ENCODE measurements at places on chromosomes 4 and X.

- no peak for DNase-seq
These were observed 82.4 kb upstream of the PACRGL start for GRCh38 chr4:20617678-20618396.

DNA sequence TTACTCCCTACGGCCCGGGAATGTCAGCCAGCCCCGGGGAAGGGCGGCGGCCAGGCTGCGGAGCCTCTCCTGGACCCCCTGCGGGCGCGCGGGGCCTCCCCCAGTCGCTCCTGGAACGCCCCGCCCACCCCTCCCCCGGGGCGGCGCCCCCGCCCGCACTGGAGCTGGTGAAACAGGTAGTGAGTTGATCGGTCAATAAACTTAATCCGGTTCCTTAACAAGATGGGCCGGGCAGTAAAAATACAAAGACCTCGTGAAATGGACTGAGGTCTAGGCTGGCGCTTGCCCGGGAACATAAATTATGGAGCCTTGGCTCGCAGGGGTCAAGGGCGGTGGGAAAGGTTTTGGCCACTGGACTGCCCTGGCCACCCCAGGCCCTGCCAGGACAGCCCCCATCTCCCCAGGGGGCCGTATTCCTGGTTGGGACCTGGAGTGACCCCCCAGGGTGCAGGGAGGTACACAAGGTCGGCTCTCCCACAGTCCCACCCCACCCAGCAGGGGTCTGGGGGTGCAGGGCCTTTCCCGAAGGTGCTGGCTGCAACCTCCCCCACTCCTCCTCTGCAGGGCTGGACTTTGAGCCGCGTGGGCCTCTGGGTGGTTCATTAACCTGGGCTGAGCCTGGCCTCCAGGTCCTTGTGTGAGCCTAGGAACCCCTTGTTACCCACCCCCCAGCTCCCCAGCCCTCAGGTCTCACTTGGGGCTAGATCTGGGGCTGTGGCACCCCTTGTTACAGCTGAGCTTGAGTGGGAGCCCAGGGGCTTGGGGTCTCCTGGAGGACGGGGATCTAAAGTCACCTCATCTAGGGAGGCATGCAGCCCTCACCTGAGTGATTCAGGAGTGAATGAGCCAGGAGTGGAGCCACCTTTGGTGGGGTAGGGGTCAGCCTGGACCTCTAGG is 2.5 kb downstream of the FGFR3 start:
- DNase-seq = no peak

- no peak for DNase-seq
These were observed 29.7 kb upstream of the LCORL start for GRCh38 chr4:18051281-18051680.

DNA sequence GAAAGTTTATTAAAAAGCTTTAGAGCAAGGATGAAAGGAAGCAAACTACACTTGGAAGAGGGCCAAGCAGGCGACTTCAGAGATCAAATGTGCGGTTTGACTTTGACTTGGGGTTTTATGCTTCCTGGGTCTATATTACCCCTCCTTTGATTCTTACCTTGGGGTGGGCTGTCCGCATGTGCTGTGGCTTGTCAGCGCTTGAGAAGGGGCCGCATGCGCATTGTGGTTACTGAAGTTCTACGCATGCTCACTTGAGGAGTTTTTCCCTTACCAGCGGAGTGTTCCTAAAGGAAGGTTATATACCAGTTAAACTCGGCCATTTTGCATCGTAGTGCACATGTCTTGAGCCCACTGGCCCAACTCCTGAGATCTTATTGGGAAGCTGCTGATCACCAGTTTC is 9.9 kb downstream of the ZNF157 start:
- peak; percentile 29 for DNase-seq

GRCh38 chrX:2145692-2146367 is 354.9 kb downstream of the DHRSX start:
- no peak for DNase-seq

- no peak for DNase-seq
These were observed 519.5 kb downstream of the BCOR start for GRCh38 chrX:39577985-39578869.

DNA sequence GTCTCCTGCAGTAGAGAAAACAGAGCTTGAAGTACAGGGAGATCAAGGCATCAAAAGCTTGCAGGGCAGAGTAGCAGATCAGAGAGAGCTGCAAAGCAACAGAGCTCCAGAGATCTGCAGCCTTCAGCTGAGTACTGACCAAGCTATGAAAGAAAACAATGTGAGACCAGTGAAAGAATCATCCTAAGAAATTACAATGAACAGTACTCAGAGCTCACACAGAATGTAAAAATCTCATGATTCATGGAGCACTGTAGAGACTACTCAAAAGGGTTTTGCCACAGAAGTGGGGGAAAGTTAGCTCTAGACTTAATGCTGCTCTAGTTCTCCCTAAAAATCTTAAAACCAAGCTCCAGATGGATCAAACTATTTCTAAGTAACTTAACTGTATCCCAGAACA is 80.0 kb upstream of the MAB21L2 start:
- no peak for DNase-seq

DNA sequence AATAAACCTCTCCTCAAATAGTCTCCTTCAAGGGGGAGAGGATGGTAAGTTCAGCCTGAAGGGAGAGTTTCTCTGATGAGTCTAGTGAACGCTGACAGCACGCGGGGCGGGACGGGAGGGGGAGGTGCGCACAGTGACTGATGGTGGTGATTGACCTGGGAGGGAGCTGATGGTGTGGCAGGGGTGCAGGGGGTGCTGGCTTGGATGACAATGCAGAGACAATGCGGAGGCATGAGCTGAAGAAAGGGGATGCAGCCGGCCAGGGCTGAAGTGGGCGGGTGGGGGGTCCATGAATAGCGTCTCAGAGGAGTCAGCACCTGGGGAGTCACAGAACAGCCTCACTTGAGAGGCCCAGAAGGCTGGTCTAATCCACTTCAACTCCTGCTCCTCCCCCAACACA is 142.5 kb upstream of the PJA1 start:
- no peak for DNase-seq

Measured in AG09309 (cell line).